Testis (tissue), 5 donors: ENCODE measurements at places on chromosomes 3 and 15.

GRCh38 chr3:123258811-123259420 is 57.2 kb downstream of the SEC22A start:
- DNase-seq: no peak

DNA sequence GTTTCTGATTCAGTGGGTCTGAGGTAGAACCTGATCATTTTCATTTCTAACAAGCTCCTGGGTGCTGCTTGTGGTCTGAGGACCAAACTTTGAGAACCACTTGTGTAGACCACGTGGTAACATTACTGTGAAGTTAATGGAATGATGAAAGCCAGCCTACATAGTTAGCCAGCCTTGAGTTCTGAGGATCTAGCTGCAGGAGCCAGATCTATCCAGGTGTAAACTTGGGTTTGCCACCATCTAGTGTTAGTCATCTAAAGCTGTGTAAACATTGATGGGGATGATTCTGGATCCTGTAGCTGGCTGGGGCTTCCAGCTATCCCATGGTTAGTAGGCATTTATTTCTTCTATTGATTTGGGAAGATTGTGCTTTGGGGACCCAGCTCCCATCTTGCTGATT is 170.0 kb downstream of the TMEM108 start:
- DNase-seq: no peak

GRCh38 chr15:87118435-87118834 is 1038.8 kb downstream of the AGBL1 start:
- DNase-seq: no peak

- no peak for DNase-seq
Observed at GRCh38 chr3:19263606-19264005, 115.3 kb downstream of the KCNH8 start.

DNA sequence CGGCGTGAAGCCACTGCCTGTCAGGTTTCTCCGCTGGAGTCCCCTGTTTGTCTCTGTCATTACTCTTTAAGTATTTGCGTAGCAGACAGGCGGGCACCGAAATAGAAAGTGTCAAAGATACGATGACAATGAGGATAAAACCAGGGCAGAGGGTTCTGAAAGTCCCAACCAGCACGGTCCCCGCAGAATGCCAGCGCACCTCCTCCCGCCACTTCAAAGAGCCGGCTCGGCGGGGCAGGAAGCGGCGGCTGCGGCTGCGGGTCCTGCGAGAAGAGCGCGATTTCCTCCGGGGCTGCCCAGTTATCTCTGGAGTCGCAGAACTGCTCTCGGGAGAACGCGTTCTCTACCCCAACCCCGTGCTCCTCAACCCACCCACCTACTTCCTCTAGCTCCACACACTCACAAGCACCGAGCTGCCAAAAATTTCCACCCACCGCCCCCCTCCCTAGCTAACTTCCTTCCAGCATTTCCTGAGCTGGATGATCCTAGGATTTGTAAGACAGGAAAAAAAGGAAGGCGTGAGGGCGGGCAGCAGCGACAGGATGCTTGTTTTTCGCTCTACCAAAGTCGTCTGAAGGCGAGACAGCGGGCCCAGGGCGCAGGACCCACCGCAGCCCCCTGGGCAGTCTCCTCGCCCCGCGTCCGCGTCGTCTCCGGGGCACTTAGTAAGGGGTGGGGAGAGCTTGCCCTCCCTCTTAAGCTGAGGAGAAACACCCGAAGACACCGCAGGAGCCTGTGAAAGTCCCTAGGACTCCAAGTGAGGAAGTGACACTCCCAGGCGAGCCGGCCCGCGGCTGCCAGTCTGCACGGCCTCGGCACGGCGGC is at the start of gene ARHGAP31:
TSS of gene ARHGAP31 (plus strand) at position 513 of the 825 bp plus-strand sequence. CDS start 522 bp downstream, outside the sequence.
- DNase-seq: peak; percentile 71

DNA sequence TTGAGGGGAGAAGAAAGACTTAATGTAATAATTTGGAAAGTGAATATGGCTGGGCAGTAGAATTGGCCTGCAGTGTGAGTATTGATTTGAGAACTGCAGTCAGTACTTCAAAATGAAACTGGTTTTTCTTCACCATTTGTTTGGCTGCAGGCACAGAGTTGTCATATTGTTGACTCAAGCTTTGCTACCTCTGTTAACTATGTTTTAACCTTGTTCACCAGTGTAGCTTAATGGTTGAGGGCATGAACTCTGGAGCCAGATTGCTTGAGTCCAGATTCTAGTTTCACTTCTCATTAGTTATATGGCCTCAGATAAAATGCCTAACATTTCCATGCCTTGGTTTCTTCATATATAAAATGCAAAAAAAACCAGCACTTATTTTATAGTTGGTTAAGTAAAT is 64.1 kb downstream of the CFAP44 start:
- no peak for DNase-seq

DNA sequence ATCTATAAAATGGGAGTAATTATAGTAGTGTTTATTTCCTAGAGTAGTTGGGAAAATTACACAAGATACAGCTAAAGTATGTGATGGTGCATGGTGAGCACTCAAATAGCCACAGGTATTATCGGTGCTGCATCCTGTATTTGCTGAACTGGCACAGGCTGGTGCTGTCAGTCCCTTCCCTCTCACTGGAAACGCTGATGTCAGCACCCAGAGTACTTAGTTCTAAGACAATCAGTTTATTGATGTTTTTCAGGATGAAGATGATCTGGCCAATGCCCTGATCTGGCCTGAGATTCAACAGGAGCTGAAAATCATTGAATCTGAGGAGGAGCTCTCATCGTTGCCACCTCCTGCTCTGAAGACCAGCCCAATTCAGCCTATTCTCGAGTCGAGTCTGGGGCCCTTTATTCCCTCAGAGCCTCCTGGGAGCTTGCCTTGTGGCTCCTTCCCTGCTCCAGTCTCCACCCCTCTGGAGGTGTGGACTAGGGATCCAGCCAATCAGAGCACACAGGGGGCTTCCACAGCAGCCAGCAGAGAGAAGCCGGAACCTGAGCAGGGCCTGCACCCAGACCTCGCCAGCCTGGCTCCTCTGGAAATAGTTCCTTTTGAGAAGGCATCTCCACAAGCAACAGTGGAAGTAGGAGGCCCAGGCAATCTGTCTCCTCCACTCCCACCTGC is 49.7 kb downstream of the TMEM39A start:
- peak; percentile 27 for DNase-seq

DNA sequence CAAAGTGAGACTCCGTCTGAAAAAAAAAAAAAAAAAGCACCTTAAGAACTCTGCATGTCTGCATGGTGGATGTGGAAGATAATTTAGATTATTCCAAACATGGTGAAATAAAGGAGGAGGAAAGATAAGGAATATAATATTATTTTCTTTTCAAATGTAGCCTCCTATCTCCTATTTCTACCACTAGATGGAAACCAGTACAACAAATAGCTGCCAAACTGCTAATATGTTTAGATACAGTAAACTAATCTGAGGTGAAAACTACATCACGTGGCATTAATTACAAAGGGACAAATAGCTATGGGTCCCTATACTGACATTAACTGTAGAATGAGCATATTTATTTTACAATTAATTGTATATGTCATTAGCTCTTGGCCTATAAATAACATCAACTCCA is 197.8 kb downstream of the TBC1D5 start:
- DNase-seq: no peak

DNA sequence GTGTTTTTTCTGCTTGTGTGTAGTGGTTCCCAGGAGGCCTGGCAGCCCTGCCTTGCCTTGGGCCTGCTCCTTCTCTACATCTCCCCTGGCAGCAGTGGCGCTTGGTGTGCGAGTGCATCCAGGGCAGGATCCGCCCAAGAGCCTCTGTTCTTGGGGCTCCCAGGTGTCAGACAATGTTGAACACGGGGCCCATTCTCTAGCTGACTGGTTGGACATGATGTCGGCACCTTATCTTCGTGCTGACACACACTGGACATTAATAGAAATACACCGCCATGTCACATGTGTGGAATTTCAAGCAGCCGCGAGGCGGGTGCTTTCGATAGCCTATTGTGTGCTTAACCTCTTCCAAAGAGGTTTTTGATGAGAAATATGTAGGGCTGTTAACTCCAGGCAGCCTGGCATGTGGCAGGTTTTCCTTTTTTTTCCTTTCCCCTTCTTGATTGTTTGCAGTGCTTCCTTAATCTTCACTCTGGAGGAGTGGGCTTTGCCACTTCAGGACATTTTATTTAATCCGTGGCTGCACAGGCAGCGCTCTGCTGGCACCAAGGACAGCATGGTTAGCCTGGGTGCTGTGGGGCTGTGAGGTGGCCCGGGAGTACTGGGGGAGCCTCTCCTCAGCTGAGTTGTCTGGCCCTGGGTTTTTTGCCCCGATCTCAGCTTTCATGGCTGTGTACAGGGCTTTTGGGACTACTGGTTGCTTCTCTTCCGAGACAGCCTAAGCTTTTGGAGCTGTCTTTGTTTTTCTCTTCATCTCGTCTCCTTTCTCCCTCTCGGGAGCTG is 42.5 kb downstream of the CHCHD6 start:
- peak; percentile 67 for DNase-seq

GRCh38 chr3:188060840-188061544 is 93.0 kb upstream of the LPP start:
- DNase-seq: no peak

- DNase-seq: no peak
Observed at GRCh38 chr3:69868841-69869420, 129.7 kb downstream of the MITF start.

DNA sequence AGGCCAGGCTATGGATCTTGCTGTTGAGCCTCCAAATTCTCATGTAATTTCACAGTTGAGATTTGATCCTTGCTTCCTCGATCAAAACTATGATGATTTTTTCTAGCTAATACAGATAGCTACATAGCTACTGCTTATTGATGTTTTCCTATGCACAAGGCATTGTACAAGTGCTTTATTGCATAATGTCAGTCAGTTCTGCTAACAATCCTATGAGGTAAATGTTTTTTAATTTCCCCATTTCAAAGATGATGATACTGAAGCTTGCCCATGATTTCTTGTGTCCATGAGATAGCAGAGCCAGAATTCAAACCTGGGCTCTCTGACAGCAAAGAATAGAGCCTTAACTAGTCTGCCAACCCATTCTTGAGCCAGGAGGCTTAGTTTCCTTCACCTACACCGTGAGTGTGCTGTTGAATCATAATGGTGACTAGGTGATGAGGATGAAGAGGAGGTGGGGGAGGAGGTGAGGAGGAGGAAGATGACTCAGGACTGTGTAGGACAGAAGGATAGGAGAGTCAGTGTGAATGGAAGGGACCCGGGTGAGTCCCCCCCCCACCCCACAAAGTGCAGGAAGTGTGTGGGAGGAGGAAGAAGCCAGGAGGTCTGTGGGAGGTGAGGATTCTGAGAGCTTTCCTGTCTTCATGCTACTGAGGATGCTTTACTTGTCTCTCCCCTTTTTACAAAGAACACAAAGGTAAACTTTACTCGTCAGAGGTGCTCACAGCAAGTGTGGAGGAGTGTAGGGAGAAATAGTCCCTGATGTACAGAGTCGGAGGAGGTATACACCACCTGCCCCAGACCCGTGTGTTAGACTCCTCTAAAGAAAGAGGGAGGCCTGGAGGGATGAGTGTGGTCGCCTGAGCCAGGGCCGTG is 3.6 kb downstream of the TAGLN3 start:
- no peak for DNase-seq

GRCh38 chr15:60649845-60650548 is 171.1 kb upstream of the ICE2 start:
- no peak for DNase-seq

DNA sequence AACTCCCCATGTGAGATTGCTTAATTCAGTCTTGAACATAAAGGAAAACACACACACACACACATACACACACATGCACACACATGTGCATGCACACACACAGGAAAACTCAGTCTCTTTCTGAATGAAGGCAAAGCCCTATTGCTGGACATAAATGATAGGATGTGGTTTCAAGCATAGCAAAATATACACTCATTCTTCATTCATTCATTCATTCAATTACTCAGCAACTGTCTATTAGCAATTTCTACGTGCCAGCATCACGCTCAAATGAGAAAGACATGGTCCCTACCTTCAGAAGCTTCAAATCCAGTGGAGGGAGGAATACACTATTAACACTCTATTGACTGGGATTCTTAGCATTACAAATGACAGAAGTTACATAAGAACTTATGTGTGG is 41.8 kb upstream of the UBE2E2 start:
- no peak for DNase-seq

- DNase-seq: no peak
Observed at GRCh38 chr3:48852151-48852550, 4.5 kb upstream of the PRKAR2A start.

DNA sequence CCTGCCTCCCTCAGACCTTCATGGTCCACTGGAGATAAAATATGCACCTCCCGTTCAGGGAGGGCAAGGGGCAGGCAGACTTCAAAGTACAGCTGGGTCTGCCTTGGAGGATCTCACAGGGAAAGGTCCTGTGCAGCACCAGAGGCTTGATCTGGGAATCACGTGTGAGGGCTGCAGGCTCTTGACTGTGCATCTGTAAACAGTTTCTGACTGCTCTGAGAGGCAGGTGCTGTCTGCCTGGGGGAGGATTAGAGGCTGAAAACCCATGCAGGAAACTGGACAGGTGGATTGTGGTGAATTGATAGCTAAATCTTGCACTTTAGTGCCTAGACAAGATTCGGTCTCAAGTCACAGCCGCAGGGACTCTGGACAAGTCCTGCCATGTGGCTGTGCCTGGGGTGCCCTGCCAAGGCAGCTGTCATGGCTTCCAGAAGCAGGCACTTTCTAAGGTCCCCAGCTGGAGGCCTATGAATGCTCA is 239.3 kb downstream of the EPHB1 start:
- DNase-seq: peak; percentile 48

- no peak for DNase-seq
Observed at GRCh38 chr3:38637906-38638305, 11.6 kb downstream of the SCN5A start.

- DNase-seq: no peak
Observed at GRCh38 chr3:29511701-29512100, 230.8 kb downstream of the RBMS3 start.

GRCh38 chr3:52373676-52374075 is 57.6 kb downstream of the DNAH1 start:
- DNase-seq: no peak

- no peak for DNase-seq
Observed at GRCh38 chr3:117557464-117558090, 848.0 kb downstream of the TUSC7 start.

GRCh38 chr3:184223946-184224345 is 5.4 kb upstream of the VWA5B2 start:
- DNase-seq: no peak

- no peak for DNase-seq
Observed at GRCh38 chr3:55651011-55651410, 163.9 kb upstream of the WNT5A start.

- peak; percentile 74 for DNase-seq
Observed at GRCh38 chr3:107241217-107241616, 136.0 kb upstream of the CCDC54 start.

DNA sequence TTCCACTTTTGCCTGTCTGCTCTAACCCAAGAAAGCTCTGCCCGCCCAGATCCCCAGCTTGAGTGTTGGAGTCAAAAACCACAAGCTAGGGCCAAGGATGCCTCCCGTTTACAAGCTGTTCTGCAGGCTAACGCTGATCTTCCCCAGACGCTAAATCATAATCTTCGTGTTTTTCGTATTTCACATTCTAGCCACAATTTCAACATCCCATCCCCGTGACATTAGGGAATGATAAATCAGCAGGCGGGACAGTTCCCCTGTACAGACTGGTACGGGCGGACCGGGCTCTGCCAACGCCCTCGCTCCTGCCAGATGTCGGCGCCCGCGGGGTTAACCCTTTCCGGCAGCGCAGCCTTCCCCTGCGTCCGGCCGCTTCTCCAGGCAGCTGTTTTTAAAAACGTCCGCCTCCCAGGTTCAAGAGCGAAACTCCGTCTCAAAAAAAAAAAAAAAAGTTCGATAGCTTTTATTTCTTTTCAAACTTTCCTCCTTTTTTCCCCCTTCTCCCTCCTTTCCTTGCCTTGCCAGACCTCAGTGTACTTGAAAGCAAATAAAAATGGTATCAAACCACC is 81.0 kb upstream of the BNC1 start:
- DNase-seq: peak; percentile 43
